ENCODE measurements at places on chromosomes 2 and 18.

DNA sequence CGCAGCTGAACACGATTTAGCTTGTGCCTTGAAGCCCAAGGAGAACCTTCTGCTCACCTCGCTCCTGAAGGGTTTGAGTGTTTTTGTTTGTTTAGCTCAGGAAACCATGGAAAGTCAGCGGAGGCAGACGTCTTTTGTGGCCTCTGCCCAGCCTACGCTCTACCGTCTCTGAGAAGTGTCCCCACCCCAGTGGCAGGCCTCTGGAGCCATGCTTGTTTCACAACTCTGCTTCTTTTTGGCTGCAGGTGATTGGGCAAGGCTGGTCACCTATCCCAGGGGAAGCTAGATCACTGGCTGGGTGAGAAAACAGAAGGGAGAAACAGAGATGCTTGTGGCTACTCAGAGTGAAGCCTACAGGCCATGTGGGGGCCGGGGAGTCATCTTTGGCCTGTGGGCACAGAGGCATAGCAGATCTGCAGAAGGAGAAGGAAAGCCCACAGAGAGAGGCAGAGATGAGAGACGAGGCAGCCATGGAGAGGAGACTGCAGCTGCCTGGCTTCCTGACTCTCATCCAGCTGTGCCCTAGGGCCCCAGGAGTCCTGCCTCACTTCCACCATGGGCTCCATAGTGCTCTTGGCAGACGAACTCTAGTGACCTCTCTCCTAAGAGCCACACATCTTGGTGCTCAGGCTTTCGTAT is 50.1 kb downstream of the CIB4 start:
- DNase-seq, result no peak

- no peak for DNase-seq
Measured at GRCh38 chr2:109117780-109118179, 11.2 kb upstream of the SH3RF3 start.

- DNase-seq, result no peak
Measured at GRCh38 chr2:218081063-218081462, 12.0 kb downstream of the RUFY4 start.

DNA sequence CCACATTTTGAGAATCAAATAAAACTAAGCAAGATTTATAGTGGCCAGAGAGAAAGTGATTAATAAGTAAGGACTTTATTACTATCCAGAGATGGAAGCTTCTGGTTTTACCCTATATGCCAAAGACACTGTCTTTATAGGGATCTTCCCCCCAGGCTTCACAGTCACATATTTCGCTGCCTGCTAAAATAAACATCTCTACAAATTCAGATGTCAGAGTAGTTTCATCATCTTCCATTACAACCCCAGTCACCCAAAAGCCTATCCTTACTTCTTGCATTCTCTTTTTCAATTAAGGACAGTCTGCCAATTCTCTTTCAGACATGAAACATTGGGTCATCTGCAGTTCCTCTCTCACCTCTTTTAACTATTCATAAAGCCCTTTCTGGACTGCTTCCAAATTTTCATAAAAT is 28.3 kb downstream of the CREB1 start:
- no peak for DNase-seq

- no peak for DNase-seq
Measured at GRCh38 chr2:446303-446874, 158.5 kb upstream of the ALKAL2 start.

All from CD4-positive, alpha-beta T cell treated with Interleukin-6 for 4 hours (primary cell).